ENCODE measurements at places on chromosomes 5 and 9.

- no peak for DNase-seq
Observed at GRCh38 chr9:136722969-136723356, 10.6 kb downstream of the DIPK1B start.

GRCh38 chr9:135819905-135820304, 87.4 kb downstream of the CAMSAP1 start:
- DNase-seq: no peak

DNA sequence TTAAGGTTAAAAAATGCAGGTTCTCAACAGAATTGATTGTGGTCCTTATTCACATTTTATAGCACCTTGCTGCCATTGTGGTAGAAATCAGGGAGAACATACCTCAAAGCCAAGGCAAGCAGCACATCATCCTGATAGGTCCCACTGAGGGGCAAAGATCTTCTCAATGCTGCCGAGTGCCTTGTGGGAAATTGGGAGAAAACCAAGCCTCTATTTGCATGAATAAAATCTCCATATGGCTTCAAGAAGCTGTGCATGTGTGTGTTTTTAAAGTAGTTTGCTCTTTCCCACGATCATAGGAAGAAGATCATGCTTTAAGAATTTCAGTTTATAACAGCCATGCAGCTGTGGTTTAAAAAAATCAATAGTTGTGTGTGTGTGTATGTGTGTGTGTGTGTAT, 216.9 kb upstream of the FBXL7 start:
- no peak for DNase-seq

GRCh38 chr5:43390471-43390870, 21.7 kb downstream of the CCL28 start:
- DNase-seq: no peak

DNA sequence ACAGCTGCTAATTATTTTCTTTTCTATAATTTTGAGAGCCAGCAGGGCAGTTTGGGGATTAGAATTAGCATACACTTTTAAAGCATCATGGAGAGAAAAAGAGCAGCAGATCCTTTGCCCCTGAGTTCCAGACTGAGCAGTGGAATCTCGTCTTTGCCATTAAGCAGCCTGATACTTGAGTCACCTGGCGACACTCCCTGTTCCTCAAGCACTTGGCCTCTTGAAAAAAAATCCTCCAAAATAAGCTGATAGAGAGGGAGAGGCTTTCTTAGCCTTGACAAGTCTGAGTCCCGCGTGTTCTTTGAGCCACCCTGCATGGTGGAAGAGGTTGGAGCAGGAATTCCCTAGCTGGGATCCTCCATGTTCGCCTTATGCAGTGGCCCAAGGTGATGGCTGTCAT, 398.3 kb downstream of the IRX2 start:
- DNase-seq: no peak

GRCh38 chr5:150338546-150338945, 19.0 kb upstream of the TCOF1 start:
- no peak for DNase-seq

DNA sequence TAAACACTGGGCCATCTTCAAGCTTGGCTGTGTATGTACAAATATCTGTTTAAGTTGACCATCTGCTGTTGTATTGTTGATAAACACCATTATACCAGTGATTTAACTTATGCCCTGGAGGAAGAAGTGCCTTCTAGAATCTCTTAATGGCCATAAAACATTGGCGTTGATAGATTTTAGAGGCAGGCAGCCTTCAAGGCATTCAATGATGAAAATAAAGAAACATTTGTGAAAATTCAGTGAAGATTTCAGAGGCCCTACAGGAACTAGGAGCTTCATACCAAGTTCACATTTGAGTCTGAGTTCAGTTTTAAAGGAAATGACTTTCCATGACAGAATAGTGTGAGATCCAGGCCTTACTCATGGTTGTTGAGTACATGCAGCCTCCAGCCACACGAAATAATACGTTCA, 52.2 kb downstream of the MAP1B start:
- DNase-seq: no peak

- DNase-seq: no peak
Observed at GRCh38 chr5:170612256-170612678, 108.4 kb downstream of the KCNIP1 start.

GRCh38 chr9:16459421-16460148, 410.9 kb downstream of the BNC2 start:
- DNase-seq: no peak

DNA sequence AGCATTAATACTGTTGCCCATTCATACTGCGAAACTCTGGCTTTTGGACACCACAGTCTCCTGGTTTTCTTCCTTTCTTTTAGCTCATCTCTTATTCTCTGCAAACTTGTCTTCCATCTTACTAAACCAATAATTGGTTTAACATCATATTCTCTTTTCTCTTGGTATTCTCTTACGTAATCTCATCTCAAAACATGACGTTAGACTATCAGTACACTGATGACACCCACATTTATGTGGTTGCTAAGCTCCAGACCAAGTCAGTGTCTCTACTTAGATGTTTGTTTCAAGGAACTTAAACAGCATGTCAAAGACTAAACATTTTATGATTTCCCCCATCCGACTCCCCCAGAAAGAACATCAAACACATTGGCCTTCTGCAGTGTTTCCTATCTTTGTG, 2.1 kb downstream of the PRRC1 start:
- no peak for DNase-seq

- DNase-seq: no peak
Observed at GRCh38 chr5:180135128-180135955, 63.8 kb upstream of the RNF130 start.

DNA sequence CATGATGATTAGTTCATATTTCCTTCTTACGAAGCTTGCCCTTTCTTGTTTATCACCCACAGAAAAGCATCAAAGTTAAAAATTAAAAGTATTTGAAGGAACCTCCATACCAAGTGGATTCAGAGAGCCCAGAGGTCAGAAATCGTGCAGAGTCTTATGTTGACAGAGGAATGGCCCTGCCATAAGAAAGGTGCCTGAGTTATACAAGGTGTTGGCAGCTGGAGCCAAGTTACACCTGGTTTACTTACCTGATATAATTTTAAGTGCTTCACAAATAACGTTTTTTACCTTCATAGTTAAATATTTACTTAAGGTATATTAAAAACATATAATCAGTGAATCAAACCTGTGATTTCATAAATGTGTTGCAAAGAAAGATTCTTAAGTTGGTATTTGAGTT, 42.3 kb upstream of the DHFR start:
- DNase-seq: no peak

DNA sequence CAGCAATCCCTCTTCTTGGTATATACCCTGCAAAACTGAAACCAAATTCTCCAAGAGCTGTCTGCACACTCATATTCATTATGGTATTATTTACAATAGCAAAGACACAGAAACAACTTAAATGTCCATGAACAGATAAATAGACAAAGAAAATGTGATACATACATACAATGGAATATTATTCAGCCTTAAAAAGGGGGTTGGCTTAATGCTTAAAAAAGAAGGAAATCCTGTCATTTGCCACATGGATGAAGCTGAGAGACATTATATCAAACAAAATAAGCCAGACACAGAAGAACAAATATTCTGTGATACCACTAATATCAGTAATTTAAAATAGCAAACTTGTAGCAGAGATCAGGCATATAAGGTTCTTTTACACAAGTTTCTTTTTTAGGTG, 46.5 kb upstream of the GAS1 start:
- no peak for DNase-seq

GRCh38 chr9:124831642-124832364, 21.5 kb upstream of the WDR38 start:
- no peak for DNase-seq

GRCh38 chr5:140588311-140589070, 23.9 kb downstream of the SLC35A4 start:
- DNase-seq: no peak

DNA sequence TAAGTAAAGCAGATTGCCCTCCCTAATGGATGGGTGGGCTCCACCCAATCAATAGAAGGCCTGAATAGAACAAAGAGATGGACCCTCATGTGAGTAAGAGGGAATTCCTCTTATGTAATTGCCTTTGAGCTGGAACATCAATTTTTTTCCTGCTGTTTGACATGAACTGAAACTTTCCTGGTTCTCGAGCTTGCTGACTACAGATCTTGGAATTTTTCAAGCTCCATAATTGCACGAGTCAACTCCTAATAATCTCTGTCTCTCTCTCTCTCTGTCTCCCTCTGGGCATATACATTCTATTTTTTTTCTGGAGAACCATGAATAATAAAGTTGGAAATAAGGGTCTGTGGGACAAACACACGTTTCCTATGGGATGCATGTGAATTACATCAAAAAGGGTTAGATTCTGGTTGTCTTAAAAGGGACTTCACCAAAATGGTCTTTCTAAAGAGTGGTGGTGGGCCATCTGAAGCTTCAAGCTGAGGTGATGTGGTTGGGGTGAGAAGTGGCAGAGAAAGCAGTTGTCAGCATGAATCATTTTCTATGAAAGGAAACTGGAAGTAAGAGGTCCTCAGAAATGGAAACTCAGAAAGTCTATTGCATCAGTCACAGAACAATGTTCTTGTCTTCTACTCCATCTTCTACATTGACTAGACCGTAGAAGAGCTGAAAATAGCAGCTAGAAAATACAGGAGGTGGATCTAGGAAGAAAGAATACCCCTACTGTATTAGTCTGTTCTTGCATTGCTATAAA, 47.0 kb upstream of the HOMER1 start:
- DNase-seq: no peak

- DNase-seq: no peak
Observed at GRCh38 chr9:20783057-20784038, 99.3 kb downstream of the FOCAD start.

DNA sequence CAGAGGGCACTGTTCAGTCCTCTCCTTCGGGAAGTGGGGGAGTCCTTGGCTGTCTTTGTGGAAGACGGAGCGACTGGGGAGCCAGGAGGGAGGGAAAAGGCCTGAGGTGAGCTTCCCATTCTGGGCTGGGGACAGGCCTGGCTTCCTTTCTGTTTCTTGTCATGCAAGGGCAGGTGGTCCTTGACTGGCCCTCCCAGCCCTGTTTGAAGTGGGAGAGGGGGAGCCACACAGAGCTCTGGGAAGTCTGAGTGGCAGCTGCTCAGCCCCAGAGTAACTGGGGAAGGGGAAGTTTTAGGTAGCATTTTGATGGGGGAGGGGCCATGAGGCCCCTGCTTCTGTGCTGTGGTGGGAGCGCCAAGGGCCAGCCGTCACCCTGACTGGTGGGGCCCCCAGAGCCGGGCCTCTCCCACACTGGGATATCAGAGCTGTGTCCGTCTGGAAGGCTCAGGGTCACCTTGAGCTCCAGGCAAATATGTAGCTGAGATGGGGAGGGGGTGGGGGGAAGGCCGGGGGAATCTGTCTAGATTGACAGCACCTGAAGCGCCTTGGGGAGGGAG, 6.5 kb downstream of the UNC5A start:
- DNase-seq: no peak

DNA sequence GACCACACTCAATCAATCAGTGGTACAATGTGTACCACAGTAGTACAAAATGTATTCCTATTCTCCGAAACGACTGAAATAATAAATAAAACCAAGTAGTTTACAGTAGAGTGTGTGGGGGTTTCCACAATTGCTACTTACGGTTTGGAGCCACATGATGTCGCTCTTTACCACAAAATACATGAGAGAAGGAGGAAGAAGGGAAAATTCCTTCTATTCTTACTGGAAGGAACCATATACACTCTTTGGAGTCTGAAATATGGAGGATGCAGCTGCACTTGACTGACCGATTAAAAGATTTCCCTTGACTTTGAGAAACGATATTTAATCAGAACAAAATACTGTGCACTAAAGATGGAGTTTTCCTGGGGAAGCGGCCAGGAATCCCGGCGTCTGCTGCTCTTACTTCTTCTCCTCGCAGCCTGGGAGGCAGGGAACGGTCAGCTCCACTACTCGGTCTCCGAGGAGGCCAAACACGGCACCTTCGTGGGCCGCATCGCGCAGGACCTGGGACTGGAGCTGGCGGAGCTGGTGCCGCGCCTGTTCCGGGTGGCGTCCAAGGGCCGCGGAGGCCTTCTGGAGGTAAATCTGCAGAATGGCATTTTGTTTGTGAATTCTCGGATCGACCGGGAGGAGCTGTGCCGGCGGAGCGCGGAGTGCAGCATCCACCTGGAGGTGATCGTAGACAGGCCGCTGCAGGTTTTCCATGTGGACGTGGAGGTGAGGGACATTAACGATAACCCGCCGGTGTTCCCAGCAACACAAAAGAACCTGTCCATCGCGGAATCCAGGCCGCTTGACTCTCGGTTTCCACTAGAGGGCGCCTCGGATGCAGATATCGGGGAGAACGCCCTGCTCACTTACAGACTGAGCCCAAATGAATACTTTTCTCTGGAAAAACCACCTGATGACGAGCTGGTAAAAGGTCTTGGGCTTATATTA, at the start of gene PCDHA4:
TSS of gene PCDHA4 (plus strand) at position 235 of the 942 bp plus-strand sequence.
- no peak for DNase-seq

GRCh38 chr5:133801955-133802751, 166.3 kb downstream of the C5orf15 start:
- no peak for DNase-seq

GRCh38 chr5:40547557-40547956, 132.2 kb upstream of the PTGER4 start:
- DNase-seq: no peak

DNA sequence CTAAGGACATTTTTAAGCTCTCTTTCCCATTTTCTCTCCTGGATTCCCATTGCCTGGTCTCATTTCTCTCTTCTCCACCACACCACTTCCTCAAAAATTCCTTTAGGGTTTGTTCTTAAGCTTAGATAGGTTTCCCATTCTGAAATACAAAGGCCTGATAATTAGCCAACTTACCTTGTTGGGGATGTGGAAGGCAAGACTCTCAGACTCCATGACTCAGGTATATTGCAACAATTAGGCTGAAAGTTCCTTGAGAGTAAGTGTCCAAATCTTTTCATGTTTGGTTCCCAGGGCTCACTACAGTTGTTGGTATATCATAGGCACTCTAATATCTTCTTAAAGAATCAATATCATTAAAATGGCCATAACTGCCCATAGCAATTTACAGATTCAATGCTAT, 43.6 kb downstream of the FXN start:
- no peak for DNase-seq

GRCh38 chr5:84602371-84602771, 217.7 kb upstream of the EDIL3 start:
- DNase-seq: no peak

DNA sequence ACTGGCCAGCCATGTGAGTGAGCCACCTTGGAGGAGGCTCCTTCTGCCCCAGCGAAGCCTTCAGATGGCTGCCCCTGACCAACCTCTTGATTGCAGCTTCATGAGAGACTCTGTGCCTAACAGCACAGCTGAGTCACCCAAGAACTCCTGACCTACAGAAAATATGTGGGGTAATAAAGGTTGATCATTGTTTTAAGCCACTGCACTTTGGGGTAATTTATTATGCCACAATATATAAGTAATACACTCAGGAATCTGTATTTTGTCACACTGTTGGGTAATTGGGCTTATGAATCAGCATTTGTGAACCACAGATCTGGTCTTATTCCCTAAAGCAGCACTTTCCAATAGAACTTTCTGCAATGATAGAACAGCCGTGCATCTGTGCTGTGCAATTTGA, 24.4 kb upstream of the VDAC1 start:
- no peak for DNase-seq

Measured in stimulated activated CD4-positive, alpha-beta T cell treated with anti-CD3 and anti-CD28 coated beads, Interleukin-15, amount 100 ng/mL, for 1 hour (primary cell).